ENCODE measurements at places on chromosomes 4 and X. TPM values are rescaled to one million over a fixed set of nuclear protein-coding genes. Genes with fewer than 3 reads are reported as not detected.

RAB41 gene
- not detected for total RNA-seq

HERC6 gene
- total RNA-seq: 31.2 TPM

RNF128 gene
- total RNA-seq: 4.6 TPM

FGG gene
- total RNA-seq: not detected

IBSP gene
- total RNA-seq: not detected

PTTG2 gene
- 3.3 TPM for total RNA-seq

PLAC1 gene
- not detected for total RNA-seq

S100P gene
- 1.9 TPM for total RNA-seq

PPID gene
- total RNA-seq: 36.5 TPM

TRAPPC2 gene
- total RNA-seq: 23.1 TPM

CENPI gene
- total RNA-seq: 2.8 TPM

SETD7 gene
- total RNA-seq: 34.9 TPM

ARMCX4 gene
- total RNA-seq: 34.3 TPM

CFP gene
- total RNA-seq: 2.8 TPM

EFNB1 gene
- 6.7 TPM for total RNA-seq

RASL11B gene
- 6.7 TPM for total RNA-seq

GRIA2 gene
- 461 TPM for total RNA-seq

SERPINA7 gene
- total RNA-seq: not detected

TLR2 gene
- 13.8 TPM for total RNA-seq

AADAT gene
- 13.9 TPM for total RNA-seq

TNMD gene
- not detected for total RNA-seq

NWD2 gene
- total RNA-seq: 11.1 TPM

VEGFC gene
- 0.45 TPM for total RNA-seq

TMEM150C gene
- total RNA-seq: 29.3 TPM

KIT gene
- 21.7 TPM for total RNA-seq

N4BP2 gene
- 12.8 TPM for total RNA-seq

CXorf49 gene
- total RNA-seq: not detected

ABCG2 gene
- 15.6 TPM for total RNA-seq

DOK7 gene
- 0.54 TPM for total RNA-seq

KLF8 gene
- 5.9 TPM for total RNA-seq

TRIM2 gene
- 403 TPM for total RNA-seq

MAGEA10 gene
- total RNA-seq: not detected

ALB gene
- 0.97 TPM for total RNA-seq

CTAG1B gene
- total RNA-seq: not detected

PARM1 gene
- 49.7 TPM for total RNA-seq

PDGFC gene
- total RNA-seq: 14.8 TPM

BRS3 gene
- not detected for total RNA-seq

CLRN2 gene
- not detected for total RNA-seq

H2BW2 gene
- total RNA-seq: not detected

HPGD gene
- 0.89 TPM for total RNA-seq

Data from dorsolateral prefrontal cortex (tissue), 122 donors.